ENCODE measurements at places on chromosomes 13 and 19. TPM values are rescaled to one million over a fixed set of nuclear protein-coding genes. Genes with fewer than 3 reads are reported as not detected.

Gene MCEMP1
- total RNA-seq: not detected

- no peak for DNase-seq
These were observed 132 bp downstream of the SHD start for GRCh38 chr19:4279267-4279529.

DNA sequence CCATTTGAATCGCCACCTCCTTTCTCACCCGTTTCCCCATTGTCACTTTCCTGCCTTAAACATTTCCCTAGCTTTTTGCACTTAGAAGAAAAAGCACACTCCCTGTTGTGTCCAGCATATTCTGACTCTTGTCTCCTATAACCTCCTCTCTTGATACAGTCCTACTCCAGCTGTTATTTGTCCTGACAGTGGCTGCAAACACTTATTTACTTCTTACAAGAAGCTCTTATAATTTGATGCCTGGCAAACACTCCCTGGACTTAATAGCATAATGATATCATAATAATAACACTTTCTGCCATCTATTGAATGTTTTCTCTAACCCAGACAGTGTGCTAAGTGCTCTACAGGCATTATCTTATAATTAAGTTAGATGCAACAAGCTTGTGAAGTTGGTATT is 76.6 kb downstream of the DGKH start:
- no peak for DNase-seq

DNA sequence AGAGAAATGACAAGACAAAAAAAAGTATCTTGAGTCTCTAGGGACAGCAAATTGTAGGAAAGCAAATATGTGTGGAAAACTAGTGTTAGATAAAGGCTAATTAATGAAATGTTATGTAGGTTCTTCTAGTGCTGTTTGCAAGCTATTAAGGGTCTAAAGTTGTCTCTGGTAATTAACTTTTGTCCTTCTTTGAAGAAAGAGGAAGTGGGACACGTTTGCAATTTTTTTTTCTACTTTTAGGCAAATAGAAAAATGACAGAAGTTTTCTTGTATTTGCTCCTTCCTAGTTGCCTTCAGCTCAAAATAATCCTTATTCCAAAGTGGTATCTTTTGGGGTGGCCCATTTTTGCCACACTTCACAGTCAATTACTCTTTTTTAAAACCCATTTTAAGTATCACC is 1877.7 kb upstream of the PRR20A start:
- DNase-seq: no peak

DNA sequence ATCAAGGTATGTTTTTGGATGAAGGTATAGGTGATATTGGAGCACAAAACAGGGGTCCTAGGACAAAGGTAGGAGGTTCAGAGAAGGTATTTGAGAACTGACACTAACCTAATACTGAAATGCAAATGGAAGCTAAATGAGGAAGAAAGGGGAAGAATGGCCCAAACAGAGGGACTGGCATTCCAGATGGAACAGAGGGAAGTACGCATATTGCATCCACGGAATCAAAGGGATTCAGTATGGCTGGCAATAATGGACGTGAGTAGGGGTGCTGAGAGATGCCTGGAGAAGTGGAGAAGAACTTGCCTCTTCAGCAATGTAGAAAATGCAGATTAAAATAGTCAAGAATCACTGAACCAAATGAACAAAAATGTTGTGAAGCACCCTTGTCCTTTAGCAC is 283.5 kb upstream of the DACH1 start:
- no peak for DNase-seq

Data from H4 (cell line).